ENCODE measurements at places on chromosomes 1 and 21.

- DNase-seq = no peak
Observed at GRCh38 chr1:71080230-71080738, 551 bp downstream of the ZRANB2 start.

DNA sequence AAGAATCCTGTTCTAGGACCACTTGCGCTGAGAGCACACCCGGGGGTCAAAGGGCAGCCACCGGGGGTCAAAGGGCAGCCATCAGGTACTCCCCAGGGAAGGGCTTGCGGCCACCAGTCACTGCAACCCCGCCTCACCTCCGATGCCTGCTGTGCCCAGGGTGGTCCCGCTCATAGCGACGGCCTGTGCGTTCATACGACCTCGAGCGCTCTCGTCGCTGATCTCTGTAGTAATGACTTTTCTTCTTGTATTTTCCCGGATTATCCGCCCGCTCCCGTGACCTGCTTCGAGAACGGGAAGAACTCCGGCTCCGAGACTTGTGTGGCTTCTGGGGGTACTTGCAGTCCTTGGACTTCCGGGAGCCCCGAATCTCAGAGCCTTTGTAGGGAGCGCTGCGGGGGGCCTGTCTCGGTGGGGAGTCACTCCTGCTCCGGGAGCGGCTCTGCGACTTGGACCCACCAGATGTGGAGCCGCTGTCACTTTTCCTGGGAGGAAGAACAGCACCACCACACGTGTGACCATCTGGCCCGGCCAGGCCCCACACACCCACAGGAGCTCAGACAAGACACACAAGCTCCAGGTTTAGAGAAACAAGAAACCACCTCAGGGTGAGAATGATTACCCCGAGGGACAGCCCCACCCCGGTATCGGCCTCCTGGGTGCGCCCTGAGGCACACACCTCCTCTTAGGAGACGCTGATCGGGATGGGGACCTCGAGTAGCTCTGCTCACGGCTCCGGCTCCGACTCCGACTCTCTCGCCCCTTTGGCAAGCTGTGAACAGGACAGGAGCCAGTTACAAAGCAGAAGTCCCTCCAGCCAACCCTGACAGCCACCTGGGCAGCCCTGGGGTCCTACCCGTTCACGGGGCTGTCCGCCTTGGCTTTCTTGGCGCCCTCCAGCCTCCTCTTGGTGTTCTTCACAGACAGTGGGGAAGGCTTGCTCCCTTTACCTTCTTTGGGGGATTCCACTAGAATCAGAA lies 11.7 kb downstream of the CCNL2 start:
- DNase-seq = no peak

DNA sequence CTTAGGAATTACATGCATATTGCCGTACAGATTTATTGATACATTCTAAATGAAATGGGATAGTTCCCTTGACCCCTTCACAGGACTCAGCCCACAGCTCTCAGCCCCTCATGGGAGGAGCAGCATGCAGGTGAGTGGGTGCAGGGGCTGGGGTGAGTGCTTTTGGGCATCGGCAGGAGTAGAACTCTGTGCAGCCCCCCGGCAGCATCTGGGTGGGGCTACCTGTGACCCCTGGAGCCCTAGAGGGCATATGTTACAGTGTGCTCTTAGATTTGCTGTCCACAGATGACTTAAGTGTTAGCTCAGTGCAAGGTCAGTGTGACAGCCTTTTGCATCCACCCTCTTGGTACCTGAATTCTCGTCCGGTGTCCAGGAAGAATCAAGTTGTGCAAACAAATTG lies 120.3 kb downstream of the GALNT2 start:
- no peak for DNase-seq

- no peak for DNase-seq
Observed at GRCh38 chr1:223704921-223705878, 7.1 kb upstream of the CAPN2 start.

GRCh38 chr1:113684153-113684541 lies 75.1 kb downstream of the PHTF1 start:
- DNase-seq = peak; percentile 35

DNA sequence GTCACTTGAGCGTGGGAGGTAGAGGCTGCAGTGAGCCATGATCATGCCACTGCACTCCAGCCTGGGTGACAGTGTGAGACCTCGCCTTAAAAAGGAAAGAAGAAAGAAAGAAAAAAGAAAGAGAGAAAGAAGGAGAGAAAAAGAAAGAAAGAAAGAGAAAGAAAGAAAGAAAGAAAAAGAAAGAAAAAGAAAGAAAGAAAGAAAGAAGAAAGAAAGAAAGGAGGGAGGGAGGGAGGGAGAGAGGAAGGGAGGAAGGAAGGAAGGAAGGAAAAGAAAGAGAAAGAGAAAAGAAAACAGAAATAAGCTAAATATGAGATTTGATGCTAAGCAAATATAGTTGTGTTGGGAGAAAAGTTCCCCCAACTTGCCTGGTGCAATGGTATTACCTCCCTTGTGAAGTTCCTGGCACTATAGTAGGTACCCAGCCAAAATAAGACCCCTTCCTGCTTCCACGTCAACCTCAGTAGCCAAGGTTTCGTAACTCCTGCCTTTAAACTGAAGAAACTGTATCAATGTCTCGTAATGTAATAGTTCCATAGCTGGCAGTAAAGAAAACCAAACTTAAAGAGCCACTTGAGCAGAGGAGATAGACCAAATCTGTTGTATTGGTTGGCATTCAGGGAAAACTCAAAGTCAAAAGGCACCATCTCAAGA lies 88.1 kb upstream of the HNRNPU start:
- DNase-seq = no peak

DNA sequence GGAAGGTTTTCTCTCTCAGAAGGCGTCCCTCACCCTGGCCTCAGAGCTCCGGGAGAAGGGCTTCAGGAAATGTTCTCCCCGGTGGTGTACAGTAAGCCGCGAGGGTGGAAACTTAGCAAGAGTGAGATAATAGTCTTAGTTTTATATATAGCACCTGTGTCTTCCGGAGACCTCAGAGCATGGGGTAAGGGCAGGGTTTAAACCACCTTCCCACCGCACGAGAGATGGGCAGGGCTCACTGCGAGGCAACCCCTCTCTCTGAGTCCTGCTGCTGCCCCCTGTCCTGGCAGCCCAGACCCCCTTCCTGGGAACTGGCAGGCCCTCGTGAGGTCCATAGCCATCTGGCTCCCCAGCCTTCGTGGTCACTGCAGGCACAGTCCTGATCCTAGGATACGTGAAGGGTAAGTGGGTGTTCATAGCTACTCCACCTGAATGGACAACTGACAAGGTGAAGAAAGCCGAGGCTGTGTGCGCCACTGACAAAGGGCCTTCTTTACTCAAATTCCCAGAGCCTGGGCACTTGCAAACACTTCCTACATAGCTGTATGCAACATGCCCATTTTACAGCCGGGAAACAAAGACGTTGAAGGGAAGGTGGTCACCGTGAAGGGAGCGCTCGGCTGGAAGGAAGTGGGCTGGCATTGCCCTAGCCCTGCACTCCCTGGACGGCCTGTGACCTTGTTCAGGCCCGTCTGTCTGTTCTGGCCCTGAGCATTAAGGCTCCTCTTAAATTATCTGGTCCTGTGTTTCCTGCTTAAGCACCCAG lies 26.9 kb downstream of the ITPKB start:
- no peak for DNase-seq

DNA sequence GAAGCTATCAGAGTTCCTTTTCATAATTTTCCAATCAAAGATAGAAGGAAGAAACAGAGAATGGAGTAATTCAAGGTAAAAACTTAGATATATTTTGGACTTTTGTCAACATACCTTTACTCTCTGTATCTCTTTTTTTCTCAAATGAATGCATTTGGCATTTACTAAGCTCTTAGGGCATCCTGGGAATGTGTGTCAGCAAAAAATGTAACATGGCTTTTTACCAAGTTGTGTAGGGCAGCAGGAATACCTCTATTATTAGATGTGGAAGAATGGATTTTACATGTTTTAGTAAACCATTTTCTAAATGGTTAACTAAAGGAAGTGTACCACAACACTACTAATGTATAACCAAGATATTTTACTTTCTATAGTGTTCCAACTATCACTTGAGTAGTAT lies 4.2 kb upstream of the COL11A1 start:
- no peak for DNase-seq

GRCh38 chr1:53524428-53525375 lies 65.5 kb downstream of the DMRTB1 start:
- DNase-seq = peak; percentile 57

DNA sequence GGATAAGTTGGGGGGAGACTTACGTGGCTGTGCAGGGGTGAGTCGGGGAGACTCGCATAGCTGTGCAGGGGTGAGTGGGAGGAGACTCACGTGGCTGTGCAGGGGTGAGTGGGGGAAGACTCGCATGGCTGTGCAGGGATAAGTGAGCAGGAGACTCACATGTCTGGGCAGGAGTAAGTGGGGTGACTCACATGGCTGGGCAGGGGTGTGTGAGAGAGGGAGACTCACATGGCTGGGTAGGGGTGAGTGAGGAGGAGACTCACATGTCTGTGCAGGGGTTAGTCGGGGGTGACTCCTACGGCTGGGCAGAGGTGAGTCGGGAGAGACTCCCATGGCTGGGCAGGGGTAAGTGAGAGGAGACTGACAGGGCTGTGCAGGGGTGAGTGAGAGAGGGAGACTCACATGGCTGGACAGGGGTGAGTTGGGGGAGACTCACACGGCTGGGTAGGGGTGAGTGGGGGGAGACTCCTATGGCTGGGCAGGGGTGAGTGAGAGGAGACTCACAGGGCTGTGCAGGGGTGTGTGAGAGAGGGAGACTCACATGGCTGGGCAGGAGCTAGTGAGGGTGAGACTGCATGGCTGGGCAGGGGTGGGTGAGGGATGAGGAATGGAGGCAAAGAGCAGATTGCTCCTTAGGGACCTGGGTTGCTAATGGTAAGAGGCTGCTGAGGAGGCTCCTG lies 56.0 kb upstream of the ABCG1 start:
- DNase-seq = no peak

DNA sequence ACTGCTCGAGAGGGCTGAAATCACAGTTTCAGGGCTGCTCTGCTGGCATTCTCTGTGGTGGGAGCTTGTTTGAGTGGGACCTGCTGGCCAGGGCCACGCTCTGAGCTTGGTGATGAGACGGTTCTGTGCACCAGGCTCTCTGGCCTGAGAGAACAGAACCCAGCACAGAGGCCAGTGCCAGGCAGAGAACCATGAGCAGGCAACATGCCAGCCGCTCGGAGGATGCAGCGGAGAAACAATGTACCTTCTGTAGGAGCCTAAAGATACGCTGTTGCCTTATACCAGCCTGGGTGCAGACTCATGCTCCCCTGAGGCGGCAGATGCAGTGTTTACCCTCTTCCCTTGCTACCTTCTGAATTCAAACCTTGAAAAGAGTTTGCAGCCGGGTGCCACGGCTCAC lies 10.0 kb downstream of the C2CD2 start:
- DNase-seq = no peak

GRCh38 chr1:77271852-77272580 lies 9.8 kb upstream of the AK5 start:
- DNase-seq = no peak

DNA sequence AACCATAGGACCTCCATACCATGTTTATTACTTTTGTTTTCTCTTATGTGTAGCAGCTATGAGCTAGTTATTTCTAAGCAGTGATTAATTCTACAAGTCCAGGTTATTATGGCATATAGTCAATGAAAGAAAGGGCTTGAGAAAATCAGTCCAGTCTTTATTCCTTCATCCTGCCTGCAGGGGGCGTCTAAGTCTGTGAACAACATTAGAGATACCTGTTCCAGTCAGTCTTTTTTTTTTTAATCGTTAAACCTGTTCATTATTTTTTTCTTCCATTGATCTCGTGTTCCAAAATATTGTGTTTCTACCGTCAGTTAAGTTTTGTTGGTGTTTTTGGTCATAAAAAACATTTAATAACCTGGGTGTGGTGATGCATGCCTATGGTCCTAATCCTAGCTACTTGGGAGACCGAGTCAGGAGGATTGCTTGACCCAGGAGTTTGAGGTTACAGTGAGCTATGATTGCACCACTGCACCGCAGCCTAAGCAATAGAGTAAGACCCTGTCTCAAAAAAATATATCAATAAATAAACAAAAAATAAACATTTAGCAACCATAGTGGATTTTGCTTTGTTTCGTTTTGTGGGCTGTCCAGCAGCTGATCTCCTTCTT lies 29.4 kb upstream of the CD2 start:
- peak; percentile 44 for DNase-seq

GRCh38 chr1:30420519-30421050 lies 302.8 kb downstream of the MATN1 start:
- DNase-seq = no peak

DNA sequence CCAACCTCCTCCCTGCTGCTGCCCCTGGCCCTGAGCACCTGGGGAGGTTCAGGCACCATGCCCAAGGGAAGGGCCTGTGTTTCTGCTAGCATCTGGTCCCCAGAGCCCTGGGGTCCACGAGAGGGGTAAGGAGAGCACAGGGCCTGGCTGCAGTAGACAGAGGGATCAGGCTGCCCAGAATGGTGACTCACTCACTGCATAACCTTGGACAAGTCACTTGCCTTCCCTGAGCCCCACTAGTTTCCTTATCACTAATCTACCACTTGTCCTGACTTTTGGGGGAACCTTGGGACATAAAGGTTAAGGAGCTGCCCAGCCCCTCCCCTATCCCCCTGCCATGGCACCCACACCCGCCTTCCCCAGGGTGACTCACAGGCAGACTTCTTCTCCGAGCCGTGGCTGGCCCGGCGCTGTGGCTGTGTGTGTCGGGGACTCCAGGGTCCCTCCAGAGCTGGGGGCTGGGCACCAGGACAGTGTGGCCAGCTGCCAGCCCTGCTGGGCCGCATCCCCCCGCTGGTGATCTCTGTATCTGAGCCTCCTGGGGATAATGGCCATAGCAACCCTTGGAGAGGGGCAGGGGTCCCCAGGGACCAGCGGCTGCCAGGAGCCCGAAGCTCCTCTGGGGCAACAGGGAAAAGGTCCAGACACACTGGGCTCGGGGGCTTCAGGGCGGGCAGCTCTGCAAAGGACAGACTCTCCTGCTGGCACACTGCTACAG lies 4.0 kb downstream of the ARHGEF19 start:
- no peak for DNase-seq

DNA sequence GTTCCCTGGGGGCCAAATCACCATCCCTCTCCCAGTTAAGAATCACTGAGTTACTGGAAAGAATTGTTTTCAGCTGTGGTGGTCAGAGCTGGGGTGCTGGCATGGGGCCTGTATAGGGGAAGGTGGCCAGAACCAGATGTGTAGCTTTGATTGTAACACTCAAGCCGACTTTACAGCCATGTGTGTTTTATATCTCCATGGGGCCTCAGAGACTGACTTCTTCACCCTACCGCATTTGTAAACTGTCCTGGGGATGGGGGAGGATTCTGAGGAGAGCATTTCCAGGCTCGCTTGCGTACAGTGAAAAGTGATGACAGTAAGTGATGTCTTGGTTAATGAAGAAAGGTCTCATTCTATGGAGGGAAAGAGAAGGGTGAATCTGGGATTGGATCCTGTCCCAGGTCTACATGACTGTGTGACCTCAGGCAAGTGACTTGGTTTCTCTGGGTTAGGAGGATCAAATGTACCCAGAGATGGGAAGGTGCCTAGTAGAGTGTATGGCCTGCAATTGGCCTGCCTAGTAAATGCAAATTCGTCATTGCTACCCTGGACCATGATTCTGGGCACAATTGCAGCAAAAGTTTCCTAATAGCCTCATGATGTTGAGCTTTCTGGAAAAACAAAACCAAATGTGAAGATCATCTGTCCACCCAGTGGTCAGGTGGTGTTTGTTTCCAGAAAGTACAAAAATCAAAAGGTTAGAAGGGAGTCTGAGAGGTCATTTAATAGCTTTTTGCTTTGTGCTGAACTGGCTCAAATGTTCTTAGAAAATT lies 49.7 kb upstream of the RCC2 start:
- no peak for DNase-seq

Measured in heart left ventricle (tissue), 16 donors.